AG09309 (cell line): ENCODE measurements at places on chromosomes 5 and 9.
A peak's percentile ranks its signal among the peaks of the same experiment; 100 is the strongest.

GRCh38 chr9:134374301-134375010, 48.2 kb downstream of the RXRA start:
- no peak for DNase-seq

DNA sequence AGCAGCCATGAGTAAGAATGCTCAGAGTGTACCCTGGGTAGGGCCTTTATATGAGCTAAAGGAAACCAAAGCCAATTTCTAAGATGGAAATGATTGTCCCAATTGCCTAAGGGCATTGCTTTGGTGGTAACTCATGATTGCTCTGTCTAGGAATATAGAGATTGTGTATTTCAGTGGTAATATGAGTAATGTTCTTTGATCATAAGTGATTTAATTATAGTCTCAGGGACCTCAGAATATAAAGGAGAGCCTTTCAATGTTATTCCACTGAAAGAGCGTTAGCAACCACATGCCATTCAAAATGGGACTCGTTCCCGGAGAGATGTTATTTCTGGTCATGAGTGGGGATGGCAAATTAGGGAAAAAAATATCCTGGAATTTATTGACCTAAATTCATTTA, 340.5 kb downstream of the ARHGEF28 start:
- peak; percentile 16 for DNase-seq

GRCh38 chr9:69168709-69169217, 5.3 kb upstream of the TJP2 start:
- no peak for DNase-seq

- no peak for DNase-seq
Measured at GRCh38 chr5:54311176-54311677, 854 bp upstream of the ARL15 start.

DNA sequence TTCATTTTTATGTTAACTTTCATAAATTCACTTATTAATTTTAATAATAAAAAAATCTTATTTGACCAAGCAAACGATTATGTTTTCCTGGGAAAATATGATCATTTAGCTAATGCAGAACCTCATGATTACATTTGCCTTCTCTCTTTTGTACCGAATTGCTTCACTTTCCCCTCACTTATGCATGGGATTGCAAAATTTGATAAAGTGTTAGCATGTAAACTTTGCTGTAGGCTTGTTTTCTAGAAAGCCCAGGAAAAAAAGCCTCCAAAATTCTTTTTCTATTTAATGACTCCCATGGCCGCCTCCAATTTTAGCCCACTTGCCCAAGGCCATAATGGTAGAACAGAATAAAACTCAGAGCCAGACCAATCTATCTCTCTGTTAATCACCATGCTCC, 82.8 kb upstream of the FBXL7 start:
- no peak for DNase-seq

DNA sequence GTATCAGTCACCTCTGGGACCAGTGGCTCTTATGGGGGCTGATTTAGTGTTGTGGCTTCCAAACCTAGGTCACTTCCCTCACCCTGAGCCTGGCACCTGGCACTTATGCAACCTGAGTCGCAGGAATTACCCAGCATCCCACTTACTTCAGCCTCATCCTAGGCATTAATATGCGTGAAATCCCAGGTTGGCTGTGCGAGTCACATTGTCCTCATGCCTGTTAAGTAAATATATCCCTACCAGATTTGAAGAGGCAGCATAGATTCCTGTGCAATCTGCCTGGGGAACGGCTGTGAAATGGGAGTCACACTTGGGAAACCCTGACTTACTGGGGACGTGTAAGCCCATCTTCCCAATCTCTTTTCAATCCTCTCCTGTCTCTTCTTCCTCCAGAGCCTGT, 42.7 kb upstream of the AKNA start:
- DNase-seq: no peak

DNA sequence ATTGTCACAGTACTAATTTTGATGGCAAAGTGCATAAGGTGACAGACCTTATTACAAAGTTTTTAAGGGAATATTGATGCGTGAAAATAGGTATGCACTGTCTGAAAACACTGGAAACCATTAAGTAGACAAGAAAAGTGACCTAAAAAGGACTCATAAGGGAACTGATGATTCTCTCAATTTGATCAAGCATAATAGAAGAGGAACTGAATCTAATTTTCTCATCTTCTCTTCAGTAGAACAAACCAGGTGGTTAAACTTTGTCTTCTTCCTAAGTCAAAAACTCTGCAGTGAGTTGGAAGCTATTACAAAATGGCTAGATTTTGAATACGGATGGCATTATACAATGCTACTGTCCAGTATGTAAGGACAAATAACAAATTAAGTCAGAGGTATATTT, 53.4 kb downstream of the RNF145 start:
- no peak for DNase-seq

- peak; percentile 57 for DNase-seq
Measured at GRCh38 chr9:14687042-14687719, 6.1 kb downstream of the ZDHHC21 start.

DNA sequence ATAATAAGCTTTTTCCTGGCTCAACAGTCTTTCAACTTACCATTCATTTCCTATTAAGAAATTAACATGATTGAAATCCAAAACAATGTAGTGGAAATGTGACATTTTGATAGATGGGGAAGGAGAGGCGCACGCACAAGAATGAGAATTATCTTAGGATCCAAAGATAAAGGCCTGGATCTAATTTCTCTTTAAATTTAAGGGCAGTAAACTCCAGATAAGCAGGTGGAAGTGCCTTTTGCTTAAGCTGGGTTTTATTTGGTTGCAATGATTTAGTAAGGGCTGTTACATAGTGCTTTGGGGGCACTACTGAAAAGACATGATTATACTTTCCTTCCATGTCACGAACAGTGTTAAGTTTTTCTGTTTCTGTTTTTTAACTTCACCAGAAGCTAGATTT, 17.3 kb downstream of the EQTN start:
- no peak for DNase-seq

DNA sequence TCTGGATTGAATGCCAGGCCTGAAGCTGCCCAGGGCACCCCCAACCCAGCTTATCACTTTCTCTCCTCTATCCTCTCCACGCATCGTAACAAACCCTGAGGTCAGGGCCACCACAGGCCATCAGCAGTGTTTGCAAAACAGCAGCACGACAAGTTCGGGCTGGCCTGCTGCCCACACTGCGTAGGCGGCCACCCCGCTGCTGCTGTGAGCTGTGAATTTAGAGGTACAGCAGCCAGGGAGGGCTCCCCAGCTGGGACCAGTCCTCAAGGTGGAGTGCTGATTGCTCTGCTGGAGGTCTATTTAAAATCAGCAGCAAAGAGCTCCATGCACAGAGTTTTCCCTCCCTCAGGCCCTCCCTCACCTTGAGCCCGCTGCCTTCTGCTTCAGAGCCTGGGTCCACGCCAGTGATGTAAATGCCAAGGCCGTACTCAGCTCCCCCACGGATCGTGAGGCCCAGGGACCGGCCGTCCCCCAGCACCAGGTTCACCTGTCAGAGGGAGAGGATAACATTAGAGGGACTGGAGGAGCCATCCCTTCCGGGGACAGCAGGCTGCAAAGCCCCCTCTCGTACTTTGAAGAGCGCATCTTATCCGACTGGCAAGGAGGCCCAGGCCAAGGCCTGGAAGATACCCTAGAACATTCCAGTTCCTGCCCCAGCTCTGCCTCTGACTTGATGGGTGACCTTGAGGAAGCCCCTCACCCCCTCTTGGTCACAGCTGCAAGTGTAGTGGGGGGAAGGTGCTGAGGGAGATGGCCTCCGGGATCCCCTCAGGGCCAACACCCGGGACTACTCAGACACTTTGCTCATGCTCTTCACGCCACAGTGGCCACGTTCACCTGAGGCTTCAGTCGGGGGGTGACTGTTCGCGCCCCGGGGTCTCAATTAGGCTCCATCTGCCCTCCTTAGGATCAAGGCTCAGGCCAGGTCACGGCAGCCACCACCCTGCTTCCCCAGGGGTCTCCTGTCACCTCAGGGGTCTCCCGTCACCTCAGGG, 39.1 kb downstream of the WHRN start:
- no peak for DNase-seq

DNA sequence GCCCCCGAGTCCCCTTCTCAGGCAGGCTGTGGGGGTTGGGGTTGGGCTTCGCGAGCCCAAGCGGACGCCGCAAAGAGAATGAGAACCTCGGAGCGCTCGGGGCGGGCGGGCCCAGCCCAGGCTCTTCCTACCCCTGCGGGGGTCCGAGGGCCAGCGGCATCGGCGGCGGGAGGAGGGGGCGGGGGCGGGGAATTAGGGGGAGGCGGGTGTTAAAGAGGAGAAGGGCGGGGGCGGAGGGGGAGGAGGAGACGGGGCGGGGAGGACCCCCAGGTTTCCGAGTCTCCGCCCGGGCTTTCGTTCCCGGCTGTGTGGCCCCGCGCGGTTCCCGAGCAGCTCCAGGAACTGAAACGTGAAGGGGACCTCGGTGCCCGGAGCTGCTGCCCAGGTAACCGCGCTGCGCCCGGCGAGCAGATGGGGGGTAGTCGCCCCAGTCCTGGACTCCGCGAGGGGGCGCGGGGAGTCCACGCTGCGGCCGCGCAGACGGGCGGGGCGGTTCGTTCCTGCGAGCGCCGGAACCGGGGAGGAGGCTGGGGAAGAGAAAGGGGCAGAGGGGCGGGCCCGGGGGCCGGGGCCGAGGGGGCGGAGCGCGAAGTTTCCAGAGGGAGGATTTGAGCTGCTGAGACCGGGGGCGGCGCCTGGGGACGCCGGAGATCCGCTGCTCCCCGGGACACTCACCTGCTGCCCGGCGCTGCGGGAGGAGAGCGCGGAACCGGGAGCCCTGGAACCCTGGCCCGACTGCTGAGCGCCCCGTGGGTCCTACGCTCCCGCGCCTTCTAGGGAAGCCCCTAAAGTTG, 38.4 kb upstream of the PLEKHG4B start:
- no peak for DNase-seq

GRCh38 chr9:94805051-94805489, 78.6 kb downstream of the AOPEP start:
- DNase-seq: no peak

GRCh38 chr9:120712539-120713031, 1.7 kb downstream of the MEGF9 start:
- DNase-seq: no peak

DNA sequence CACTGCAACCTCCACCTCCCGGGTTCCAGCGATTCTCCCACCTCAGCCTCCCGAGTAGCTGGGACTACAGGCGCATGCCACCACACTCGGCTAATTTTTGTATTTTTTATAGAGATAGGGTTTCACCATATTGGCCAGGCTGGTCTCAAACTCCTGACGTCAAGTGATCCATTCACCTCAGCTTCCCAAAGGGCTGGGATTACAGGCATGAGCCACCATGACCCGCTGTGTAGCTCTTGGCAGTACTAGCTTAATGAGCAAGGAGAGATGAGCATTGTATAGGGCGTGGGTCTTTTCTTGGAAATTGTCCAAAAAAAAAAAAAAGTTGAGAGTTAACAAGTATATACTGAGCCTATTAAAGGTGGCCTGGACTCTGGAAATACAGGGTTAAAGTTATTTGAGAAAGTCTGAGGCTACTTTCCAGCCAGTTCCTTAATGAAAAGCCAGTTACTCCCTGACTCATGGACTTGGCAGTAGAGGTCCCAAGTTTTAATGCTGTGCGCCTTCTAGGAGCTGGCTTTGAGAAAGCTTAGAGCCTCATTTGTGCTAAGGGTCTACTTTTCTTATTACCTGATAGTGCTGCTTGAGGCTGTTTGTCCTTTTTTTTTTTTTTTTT, 4.2 kb upstream of the FGF18 start:
- no peak for DNase-seq

- no peak for DNase-seq
Measured at GRCh38 chr5:138925090-138925635, 50.0 kb upstream of the LRRTM2 start.

- no peak for DNase-seq
Measured at GRCh38 chr9:136787690-136788400, 3.3 kb upstream of the TMEM141 start.

DNA sequence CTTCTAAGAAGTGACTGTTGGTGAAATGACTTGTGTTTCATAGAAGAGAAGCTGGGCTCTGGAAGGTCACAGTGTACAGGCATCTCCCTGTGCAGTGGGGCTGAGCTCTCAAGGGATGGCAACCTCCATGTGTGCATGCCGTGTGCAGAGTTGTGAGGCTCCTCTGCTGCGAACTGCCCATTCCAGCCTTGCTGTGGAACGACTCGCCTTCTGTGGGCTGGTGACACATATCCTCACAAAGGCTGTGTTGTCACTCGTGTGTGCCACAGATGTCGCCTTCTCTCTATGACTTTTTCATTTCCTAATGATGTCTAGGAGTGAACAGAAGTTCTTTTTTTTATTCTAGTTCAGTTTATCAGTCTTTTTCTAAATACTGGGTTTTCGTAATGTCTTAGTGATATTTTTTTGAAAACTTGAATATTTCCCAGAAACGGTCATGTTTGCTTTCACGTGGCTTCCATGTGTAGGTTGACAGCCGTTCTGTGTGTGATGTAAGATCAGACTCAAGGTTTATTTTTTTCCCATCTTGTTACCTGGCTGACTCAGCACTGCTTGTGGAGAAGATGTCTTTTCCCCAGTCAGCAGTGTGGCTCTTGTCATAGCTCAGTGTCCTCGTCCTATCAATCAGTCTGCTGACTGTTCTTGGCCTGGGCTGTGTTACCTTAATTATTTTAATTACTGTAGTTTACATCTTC, 57.3 kb upstream of the CACNA1B start:
- no peak for DNase-seq

- DNase-seq: peak; percentile 20
Measured at GRCh38 chr9:89606049-89606623, 1.3 kb downstream of the GADD45G start.

- no peak for DNase-seq
Measured at GRCh38 chr9:68749579-68750159, 44.6 kb downstream of the PIP5K1B start.

GRCh38 chr5:149930043-149930748, 14.4 kb downstream of the PDE6A start:
- no peak for DNase-seq

- peak; percentile 61 for DNase-seq
Measured at GRCh38 chr5:147935032-147935431, 28.7 kb upstream of the C5orf46 start.

DNA sequence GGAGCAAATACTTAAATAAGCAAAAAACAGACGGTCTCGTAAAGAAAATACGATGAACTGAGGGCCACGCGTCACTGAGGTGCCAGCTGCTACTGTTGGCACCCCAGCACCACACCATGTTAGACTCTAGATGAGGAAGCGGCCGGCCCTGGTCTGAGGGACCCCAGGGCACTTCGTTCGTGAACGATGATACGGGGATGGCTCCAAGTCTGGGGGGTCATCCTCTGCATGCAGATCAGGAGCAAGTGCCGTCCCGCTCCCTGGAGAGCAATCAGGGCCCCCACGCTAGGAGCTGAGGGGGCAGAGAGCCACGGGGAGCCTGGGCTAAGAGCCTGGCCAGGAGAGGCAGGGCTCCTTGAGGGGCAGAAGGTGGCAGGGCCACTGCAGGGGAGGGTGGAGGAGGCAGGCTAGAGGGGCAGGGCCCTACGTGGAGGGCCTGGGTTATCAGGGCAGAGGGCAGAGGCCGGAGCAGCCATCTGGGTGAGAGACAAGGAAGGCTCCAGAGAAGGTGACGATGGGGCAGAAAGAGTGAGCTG, 24.1 kb downstream of the SARDH start:
- DNase-seq: no peak

- DNase-seq: peak; percentile 82
Measured at GRCh38 chr9:76562511-76562911, 103.5 kb downstream of the GCNT1 start.

GRCh38 chr9:27534658-27535209, 5.1 kb upstream of the MOB3B start:
- no peak for DNase-seq

- no peak for DNase-seq
Measured at GRCh38 chr9:112069318-112070169, 105.6 kb downstream of the SUSD1 start.

- DNase-seq: no peak
Measured at GRCh38 chr5:148619484-148619883, 34.8 kb downstream of the HTR4 start.
